ENCODE measurements at places on chromosomes 1 and 21. TPM values are rescaled to one million over a fixed set of nuclear protein-coding genes. Genes with fewer than 3 reads are reported as not detected.

Gene YY1AP1
- 93.4 TPM for polyA plus RNA-seq

Gene GPR61
- not detected for polyA plus RNA-seq

Gene ZNF683
- polyA plus RNA-seq, result not detected

Gene OTUD7B
- polyA plus RNA-seq, result not detected

Gene ADAMTS1
- 0.01 TPM for polyA plus RNA-seq

DNA sequence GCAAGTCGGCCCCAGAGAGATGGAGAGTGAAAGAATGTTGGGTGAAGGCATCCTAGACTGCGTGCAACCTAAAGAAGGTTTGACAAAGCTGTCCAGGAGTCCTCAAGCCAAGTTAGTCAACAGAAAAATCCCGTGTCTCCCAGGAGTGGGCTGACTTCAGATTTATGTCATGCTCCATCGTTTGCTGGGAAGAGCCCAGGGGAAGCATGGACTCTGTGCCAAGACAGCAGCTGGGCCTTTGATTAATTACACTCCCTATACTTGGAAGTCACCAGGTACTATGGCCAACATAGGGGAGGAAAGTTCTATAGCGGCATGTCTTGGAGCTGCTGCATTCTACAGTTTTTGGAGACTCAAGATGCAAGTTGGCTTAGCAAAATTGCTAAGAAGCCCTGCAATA lies 247.4 kb downstream of the KAZN start:
- H3K4me3 ChIP-seq, result no peak overlapping the region
- H3K4me1 ChIP-seq, result no peaks in the 10 kb centered on the region
- DNase-seq, result no peak
- no peaks in the 10 kb centered on the region for H3K27me3 ChIP-seq
- no peak overlapping the region for H3K27ac ChIP-seq

DNA sequence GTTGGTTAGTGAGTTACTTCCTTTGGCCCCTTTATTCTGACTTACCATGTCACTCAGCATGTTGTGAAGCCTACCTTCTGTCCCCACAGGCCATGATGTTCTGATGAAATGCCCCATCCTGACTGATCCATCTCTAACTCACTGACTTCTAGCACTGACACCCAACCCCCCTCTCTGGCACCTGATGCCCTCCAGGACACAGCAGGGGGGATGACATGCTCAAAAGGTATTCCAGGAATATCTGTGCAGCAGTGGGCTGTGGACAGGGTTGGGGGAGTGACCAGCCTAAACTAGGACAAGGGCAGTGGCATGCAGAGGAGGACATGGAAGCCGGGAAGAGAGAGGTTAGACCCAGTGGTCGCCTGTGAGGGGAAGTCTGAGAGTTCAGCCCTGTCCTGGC lies 25.5 kb downstream of the SYT2 start:
- H3K36me3 ChIP-seq, result no peaks in the 10 kb centered on the region
- peaks cover 23% of the 10 kb centered on the region for H3K27me3 ChIP-seq
- H3K27ac ChIP-seq, result no peak overlapping the region
- no peaks in the 10 kb centered on the region for H3K4me1 ChIP-seq
- no peak overlapping the region for H3K4me3 ChIP-seq
- no peak for DNase-seq
